ENCODE measurements at places on chromosomes 6 and 20.

GRCh38 chr6:87767478-87767877 is 65.4 kb upstream of the AKIRIN2 start:
- no peak for DNase-seq

GRCh38 chr6:137112067-137112355 is 61.4 kb downstream of the IL22RA2 start:
- no peak for DNase-seq

DNA sequence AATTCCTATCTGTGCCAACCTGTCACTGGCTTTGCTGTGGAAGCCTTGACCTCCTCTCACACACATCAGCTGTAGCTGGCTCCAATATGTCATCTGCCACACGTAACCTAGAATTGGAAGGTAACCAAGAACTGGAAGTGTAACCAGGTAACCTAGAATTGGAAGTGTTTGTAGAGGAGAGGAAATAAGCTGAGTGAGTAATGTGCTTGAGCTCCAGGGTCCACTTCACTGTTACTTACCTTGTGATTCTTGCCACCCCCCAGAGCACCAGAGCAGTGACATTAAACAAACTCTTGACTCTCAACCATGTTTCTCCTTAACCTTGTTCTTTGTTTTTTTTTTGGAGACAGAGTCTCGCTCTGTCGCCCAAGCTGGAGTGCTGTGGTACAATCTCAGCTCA is 350.5 kb downstream of the NRN1 start:
- DNase-seq, result no peak

DNA sequence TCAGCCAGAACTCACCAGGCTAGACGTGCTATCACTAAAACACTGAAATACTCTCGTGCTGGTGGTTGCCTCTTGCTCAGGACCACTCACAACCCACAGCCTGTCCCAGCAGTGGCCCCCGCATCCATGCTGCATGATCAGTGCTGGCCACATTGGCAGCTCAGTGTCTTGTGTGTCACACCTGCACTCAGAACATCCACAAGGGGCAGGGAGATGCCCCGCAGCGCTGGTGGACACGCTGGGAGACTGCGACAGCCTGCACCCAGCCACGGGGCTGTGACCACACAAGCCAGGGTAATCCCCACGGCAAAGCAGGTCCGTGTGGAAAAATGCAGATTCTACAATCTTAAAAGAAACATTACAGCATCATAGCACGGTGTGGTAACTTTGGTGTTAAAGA is 23.9 kb upstream of the APMAP start:
- DNase-seq, result no peak

DNA sequence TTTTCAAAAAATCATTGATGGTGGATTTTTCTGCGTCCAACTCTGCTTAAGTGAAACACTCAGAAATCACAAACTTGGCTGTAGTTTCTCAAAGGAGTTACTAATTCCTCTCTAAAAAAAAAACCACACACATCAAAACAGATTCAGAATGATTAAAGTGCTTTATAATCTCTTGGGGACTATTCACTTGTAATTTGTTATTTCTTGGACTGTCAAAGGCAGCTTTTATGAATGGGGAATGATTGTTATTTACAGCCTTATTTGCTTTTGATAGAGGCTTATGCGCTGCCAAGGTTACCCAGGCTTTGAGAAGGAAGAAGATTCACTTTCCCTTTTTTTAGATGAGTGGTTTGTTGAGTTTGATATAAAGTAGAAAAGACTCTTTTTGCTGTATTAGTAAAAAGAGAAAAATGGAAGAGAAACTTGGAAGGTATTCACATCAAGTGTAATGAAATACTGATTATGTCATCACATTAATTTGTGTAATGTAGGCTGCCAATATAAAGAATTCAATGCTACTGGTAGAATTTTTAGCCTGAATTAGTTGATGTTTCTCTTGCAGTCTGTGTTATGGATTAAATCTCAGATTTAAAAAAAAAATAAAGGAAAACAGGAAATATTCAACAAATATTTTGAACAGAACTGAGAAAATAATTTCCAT is 381.0 kb upstream of the SASH1 start:
- no peak for DNase-seq

- no peak for DNase-seq
Observed at GRCh38 chr6:139557547-139557946, 183.1 kb upstream of the CITED2 start.

DNA sequence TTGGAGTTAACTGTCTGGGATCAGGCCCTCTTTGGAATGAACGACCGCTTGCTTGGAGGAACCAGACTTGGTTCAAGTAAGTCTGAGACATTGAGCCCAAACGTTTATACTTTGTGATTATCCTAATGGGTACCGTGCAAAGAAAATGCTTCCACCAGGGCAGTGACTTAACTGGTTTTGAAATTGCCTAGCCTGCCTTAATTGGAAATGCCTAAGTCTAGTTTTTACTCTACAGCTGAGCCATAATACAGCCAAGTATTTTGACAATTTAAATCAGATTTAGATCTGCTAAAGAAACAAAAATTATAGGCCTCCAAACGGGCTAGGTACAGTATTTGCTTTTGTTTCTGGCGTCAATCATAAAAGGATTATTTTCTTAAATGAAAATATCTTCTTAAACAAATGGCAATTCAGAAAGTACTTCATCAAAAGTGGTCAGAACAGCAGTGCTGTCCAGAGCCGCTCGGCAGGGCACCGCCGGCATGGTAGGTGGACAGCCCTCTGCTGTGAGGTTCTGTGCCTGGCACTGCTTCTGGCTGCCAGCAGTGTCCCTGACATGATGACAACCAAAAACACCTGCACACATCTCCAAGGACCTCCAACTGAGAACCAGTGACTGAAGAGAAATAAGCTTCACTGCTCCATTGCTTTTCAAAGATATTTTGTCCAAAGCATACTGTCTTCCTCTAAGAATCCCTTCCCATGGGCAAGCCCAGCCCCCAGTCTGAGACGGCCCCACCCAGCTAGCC is 55.6 kb downstream of the EZR start:
- no peak for DNase-seq

Measured in activated T-cell treated with anti-CD3 and anti-CD28 coated beads, Interleukin-2, amount 50 U/mL, for 72 hours (primary cell).